ENCODE measurements at places on chromosomes 16 and 17.

DNA sequence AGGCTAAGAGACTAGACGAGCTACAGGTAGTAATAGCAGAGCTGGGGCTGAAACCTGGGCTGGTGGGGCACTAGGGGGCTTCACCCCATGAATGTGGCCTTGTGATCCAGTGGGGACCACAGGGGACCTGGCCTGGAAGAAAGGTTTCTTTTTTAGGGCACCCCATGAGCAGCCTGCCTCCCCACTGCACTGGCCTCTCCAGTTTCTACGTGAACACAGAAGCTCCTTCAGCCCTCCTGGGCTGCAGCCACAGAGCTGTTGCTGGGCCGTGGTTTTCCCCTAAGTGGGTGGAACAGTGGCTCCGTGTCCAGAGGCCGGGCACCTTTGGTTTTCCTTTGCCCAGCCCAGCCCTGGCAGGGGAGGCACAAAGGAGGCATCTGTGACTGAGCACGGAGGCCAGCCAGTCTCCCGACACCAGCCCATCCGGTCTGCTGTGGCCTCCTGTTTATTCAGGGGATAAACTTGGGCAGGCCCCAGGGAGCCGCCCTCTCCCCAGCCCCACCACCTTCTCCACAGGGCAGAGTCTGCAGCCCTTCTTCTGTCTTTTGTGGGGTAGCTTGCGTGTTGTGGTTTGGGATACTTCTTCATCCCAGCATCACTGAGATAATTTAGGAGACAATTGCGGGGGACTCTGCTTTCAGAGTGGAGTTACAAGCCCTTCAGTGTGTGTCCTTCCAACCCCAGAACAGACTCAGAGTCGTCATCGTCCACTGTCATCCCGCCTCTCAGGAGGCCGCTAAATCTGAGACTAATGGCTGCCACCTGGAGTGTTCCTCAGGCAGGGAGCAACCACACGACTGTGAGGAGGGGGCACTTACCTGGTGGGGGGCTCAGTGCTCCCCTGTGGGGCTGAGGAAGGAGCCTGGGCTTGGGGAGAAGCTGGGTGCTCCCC lies 85.3 kb downstream of the RAB11FIP4 start:
- DNase-seq = no peak

DNA sequence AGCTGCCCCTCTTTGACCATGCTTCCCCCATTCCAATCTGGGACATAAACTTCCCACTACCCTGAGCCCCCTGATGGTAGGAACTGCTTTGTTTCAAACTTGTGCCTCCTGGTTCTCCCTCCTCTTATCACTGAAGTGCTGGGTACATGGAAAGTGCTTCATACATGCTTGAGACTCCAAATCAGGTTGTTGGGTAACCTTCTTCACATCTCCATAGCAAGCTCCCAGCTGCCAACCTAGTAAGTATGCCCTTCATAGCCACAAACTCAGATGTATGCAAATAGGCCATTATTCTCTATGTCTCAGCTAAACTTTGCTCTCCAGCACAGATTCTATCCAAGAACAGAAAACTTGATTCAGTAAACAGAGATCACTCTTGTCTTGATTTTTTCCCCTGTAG lies 310.6 kb upstream of the IRX3 start:
- DNase-seq = no peak

DNA sequence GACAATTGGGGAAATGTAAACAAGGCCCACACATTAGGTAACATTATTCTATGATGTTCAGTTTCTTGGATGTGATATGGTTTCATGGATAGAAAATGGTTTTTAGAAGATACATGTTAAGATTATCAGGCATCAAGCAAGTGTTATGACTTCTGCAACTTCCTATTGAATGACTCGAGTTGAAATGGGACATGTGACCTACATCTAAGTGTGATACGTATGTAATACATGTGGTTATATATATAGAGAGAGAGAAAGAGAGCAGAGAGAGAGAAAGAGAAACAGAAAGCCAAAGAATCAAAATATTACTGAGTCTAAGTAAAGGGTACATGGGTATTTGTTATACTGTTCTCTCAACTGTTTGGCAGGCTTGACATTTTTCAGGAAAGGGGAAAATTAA lies 1.7 kb downstream of the TMEM170A start:
- no peak for DNase-seq

- no peak for DNase-seq
Observed at GRCh38 chr17:18025241-18025944, 13.6 kb downstream of the ATPAF2 start.

- DNase-seq = no peak
Observed at GRCh38 chr16:71426069-71426879, 15.6 kb downstream of the TLE7 start.

GRCh38 chr17:56599088-56599487 lies 5.6 kb downstream of the NOG start:
- DNase-seq = no peak

DNA sequence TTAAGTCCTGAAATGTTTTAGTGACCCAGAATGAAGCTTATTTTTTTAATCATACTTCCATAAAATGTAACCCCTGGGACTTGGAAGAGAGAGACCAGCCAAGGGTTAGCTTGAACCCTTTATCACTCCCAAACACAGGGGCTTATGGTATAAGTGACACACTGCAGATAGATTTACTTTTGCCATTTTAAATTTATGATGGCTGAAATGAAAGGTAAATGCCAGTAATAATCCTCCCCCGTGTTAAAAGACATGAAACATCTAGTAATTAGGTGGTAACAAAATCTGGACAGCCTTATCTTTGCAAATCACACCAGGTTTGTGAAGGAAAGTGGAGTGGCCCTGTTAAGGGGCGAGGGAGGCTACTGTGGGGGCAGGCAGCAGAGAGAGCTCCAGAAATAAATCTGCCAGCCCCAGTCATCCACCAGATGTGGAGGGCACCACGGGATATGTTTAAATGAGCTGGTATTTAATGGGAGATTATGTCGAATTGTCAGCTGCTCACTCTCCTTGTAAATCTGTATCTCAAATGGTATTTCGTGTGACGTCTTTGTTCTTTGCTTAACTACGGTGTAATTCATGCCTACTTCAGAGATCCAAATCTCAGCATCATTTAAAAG lies 326.5 kb downstream of the WWOX start:
- no peak for DNase-seq

- no peak for DNase-seq
Observed at GRCh38 chr17:7289256-7290032, 5.0 kb downstream of the YBX2 start.

DNA sequence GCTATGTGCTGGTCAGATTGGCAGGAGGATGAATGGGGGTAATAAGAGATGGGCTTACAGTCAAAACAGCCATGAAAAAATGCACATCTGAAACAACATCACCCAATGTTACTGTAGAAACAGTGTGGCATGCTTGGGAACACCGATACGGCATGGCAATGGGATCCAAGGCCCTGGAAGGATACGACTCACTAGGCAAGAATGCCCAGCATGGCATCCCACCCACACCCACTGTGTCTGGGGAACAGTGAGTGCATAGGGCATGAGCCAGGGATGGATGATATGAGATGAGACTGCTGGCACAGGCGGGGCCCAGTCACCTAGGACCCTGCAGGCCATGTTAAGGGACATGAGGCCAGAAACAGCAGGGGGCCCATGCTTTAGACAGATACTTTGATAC lies 11.5 kb downstream of the TRIM25 start:
- DNase-seq = no peak

GRCh38 chr17:72145962-72146361 lies 25.1 kb downstream of the SOX9 start:
- no peak for DNase-seq

GRCh38 chr16:55668340-55669281 lies 12.8 kb downstream of the SLC6A2 start:
- DNase-seq = no peak

GRCh38 chr17:78522031-78522809 lies 55.0 kb downstream of the DNAH17 start:
- DNase-seq = no peak

DNA sequence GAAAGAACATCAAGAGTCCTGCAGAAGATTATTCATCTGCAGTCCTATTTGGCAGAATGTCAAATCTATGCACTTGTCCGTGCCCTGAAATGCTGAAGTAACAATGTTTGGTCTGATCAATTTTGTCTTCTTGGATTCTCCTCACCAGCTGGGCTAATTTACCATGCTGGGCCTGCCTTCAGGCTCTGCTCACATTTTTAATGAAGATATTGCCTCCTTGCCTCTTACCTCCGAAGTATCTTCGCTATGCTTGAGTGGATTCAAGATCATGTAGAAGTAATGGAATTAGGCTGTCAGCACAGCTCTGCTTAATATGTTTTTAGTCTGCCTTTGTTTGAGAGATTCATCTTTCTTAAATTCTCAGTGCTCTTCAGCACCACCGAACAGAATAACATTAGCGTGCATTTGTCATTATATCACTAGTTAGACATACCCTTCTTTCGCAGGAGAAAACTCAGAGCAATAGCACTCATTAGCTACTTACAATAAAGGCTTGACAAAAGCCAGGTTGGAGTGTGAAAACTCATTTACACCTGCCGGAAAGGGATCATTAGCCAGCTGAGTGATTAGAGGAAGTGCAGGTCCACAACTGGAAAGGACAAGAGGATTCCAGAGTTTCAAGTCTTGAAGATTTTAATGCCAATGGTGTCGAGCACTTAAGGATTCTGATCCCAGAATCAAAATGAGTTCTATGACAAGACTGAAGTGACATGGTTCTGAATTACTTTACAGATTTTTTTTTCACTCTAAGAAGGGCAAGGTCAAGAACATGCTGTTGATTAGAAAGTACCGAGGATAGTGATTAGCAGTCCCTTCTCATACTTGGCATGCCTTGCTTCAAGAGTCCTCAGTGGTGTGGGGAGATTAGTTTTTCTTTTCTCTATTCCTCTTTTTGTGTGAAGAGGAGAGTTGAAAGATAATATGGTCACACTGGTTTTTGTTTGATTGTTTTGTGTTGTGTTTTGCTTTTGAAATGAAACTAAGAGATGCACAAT lies 405.6 kb upstream of the TOM1L1 start:
- no peak for DNase-seq

DNA sequence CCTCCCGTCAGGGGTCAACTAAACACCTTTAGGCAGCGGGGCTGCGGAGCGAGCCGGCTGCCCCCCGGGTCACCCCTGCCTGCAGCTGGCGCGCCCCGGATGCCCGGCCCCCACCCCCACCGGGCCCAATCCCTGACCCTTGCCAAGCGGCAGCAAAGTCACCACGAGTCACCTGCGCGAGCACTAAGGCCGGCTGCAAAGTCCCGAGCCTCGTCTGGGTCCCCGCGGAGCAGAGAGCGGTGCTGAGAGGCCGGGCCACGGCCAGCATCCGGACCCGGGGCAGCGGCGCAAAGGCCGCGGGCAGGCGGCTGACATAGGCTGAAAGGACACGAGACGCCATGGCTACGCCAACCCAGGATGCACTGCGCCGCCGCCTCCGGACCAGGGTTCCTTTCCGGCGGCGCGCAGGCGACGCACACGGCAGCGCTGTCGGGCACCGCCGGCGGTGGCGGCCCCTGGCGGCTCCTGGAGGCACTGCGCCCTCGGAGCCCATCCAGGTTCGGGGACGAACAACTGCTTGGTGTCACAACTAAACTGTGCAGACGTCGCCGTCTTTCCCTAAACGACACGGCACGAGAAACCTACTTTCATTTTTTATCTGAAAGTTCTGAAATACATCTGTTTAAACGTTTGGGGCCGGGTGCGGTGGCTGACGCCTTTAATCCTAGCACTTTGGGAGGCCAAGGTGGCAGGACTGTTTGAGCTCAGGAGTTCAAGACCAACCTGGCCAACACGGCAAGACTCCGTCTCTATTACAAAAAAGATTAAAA lies at the start of gene NDUFAB1:
Gene NDUFAB1, minus strand, starts transcription at position 366 of the 770 bp plus-strand sequence. Its CDS starts 26 bp downstream, at position 340.
- DNase-seq = peak; percentile 94

GRCh38 chr16:52676959-52677358 lies 130.0 kb upstream of the TOX3 start:
- no peak for DNase-seq

DNA sequence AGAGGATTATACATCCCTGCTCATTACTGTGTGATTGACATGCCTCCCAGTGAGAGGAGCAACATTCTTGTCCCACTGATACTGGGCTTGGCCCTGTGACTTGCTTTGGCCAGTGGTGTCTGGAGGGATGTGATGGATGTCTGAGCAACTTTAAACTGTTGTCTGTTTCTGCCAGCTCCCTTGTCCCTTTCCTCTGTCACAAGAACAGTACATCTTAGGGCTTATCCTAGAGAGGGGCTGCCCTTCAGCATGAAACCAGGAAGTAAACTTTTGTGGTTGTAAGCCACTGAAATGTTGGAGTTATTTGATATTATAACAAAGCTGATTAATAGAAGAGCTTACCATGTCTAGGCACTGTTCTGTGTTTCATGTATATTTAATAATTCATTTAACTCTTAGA lies 82.9 kb upstream of the GPRC5B start:
- no peak for DNase-seq

DNA sequence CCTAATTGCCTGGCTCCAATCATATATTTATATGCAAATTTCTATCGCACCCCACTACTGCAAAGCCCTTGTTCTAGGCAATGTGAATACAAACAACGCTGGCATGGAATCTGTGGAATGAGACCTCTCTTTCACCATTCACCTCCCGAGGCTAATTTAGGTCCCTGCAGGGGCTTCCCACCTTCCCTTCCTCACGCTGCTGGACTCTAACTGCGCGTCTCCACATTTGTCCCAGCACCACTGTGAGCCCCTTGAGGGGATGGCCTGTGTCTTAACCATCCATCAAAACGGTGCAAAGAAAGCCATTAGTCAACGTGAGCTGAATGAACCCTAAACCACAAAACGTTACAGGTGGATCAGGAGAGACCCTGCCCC lies 1.6 kb downstream of the TMEM114 start:
- no peak for DNase-seq

GRCh38 chr16:87135246-87136030 lies 181.8 kb downstream of the C16orf95 start:
- no peak for DNase-seq

GRCh38 chr16:80931801-80932707 lies 74.6 kb downstream of the CMC2 start:
- no peak for DNase-seq

DNA sequence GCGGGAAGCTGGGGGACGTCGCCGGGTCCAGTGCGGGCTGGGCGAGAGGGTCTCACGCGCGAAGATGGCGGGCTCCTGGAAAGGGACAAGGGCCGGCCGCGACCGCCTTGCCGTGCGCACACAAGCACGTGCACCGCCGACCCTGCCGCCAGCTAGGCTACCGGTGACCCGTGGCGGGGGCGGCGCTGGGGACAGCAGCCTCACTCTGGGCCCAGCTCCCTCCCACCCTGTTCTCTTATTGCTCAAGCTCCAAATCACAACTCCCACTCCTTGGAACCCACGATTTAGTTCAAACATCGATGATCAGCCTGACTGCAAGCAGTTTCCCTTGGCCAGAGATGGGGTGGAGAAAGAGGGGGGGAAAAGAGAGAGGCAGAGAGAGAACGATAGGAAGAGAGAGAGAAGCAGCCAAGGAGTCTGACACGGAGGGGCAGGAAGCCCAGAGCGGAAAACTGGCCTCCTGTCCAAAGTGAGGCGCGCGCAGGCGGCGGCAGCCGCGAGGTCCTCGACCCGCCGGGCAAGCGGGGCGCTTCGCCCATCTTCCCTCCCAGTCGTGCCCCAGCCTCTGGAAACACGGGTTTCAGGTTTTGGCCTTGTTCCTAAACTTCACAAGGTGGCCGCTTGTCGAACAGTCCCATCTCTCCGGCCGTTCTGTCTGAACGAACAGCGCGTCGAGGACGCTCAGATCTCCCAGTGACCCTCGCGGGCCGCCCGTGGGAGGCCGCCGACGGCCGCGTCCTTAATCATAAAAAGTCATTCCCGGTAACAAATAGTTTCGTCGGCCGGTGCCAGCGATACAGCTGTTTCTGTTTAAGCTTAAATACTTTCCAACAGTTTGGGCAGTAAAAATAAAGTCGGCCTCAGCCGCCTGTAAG lies 1.7 kb upstream of the CBX8 start:
- DNase-seq = no peak

GRCh38 chr17:54680410-54680809 lies 220.2 kb upstream of the TOM1L1 start:
- DNase-seq = no peak

GRCh38 chr17:57537524-57538410 lies 207.3 kb downstream of the CCDC182 start:
- no peak for DNase-seq

All from stimulated activated CD4-positive, alpha-beta T cell treated with anti-CD3 and anti-CD28 coated beads, TNF-alpha, amount 100 ng/mL, for 1 hour (primary cell).